Activated CD4-positive, alpha-beta memory T cell treated with anti-CD3 and anti-CD28 coated beads for 36 hours (primary cell): ENCODE measurements at places on chromosomes 11 and 22. TPM values are rescaled to one million over a fixed set of nuclear protein-coding genes. Genes with fewer than 3 reads are reported as not detected.

DNA sequence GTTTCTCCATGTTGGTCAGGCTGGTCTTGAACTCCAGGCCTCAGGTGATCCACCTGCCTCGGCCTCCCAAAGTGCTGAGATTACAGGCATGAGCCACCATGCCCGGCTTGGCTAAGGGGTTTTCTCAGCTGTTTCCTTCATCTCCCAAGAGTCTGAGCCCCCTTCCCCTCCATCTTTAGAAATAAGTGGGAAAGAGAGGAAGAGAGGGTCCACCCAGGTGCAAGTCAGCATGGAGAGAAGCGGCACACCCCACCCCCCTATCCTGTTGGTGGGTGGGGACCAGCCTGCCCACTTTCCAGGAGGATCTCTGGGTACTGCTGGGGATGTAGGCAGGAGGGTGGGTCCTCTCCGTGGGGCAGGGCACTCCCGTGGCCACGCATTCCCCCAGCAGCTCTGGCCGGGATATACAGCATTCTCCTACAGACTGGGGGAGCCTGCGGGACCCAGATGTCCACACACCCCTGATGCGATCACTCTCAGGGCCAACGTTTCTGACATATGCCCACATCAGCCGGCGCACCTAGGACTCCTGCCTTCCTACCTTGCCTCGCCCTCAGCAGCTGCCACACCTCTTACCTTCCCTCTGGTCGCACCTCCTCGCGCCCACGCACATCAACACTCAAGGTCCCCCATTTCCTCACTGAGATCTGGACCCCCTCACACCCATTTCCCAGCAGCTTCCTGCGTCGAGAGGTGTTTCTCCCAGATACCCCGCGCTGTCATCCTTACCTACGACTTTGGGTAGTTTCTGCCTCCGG lies 8.9 kb downstream of the SCARF2 start:
- DNase-seq, result no peak

GRCh38 chr11:3121931-3122774 lies 43.0 kb downstream of the OSBPL5 start:
- DNase-seq, result no peak

GRCh38 chr11:71155846-71156245 lies 96.5 kb downstream of the SHANK2 start:
- no peak for DNase-seq

DNA sequence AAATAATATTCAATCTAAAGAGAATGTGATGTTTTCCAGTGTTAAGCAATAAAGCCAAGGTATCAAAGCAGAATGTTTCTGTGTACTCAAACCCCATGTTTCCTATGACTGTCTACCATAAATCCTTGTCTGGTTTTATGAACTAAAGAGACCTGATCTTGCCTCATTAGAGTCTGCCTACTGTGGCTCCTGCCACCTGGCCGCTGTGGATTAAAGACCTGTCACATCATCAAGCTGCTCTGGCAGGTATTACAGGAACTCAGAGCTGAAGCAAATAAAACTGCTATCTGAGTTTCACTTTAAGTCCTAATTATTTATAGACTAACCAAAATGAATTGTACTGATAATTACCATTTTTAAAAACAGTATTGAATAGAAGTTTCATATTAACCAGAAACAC lies 207.8 kb upstream of the CCDC90B start:
- DNase-seq, result no peak

DNA sequence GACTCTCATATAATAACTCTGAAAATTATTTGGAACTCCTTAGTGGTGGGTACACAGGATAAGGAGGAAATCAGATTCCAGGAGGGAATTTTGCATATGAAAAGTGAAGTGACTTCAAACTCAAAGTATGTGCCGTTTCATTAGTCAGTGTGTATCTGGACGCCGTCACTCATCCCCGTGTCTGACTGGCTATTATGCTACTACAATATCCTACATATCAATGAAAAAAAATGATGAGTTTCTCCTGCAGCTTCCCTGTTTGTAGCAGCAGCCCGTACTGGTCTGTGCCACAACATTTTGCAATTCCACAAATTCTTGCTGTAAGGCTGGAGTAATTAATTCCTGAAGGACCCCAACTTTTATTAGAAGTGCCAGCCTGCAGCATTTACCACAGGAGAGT lies 16.5 kb downstream of the WT1 start:
- no peak for DNase-seq

GRCh38 chr11:65383778-65384177 lies 1.3 kb upstream of the SLC25A45 start:
- no peak for DNase-seq

GRCh38 chr11:77130763-77131513 lies 2.9 kb downstream of the MYO7A start:
- DNase-seq, result no peak

GRCh38 chr11:109338131-109338530 lies 83.9 kb upstream of the C11orf87 start:
- no peak for DNase-seq

DNA sequence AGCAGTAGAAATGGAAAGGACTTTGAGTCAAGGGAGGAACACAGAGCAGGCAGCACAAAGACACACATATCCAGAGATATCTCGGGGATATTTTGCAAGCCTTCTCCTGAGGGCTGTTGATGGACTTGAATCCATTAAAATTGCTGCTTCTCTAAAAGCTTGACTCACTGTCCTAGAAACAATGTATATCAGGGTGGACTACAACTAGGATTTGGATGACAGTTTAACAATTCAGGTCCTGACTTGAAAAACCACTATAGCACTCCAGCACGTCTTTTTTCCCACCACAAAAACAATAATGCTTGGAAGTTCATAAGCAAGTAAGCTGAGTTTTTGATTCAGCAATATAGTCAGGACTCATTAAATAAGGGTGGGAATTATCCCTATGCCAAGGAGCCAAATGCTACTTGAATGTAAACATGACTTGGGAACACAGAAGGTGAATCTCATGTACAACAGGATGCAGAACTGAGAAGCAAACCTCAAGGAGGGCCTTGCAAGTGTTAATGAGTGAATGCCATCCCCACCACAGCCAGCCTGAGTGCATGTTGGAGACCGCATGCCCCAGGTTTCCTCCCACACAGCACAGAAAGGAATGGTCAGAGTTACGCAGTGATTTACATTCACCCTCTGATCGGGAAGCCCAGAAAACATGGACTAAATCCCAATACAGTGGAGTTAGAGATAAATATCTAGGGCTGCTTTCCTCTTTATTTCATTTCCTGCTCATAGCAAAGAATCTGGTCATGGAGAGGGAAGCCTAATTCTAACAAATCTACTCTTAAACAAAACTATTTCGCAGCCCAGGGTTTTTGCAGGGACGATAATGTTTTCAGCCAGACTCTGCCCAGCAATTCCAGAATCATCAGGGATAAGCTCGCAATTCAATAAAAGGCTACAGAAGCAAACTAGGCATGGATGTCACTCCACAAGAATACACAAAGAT lies 98.4 kb upstream of the OR9G4 start:
- no peak for DNase-seq

GRCh38 chr11:118930094-118930712 lies 4.5 kb upstream of the BCL9L start:
- peak; percentile 94 for DNase-seq

DNA sequence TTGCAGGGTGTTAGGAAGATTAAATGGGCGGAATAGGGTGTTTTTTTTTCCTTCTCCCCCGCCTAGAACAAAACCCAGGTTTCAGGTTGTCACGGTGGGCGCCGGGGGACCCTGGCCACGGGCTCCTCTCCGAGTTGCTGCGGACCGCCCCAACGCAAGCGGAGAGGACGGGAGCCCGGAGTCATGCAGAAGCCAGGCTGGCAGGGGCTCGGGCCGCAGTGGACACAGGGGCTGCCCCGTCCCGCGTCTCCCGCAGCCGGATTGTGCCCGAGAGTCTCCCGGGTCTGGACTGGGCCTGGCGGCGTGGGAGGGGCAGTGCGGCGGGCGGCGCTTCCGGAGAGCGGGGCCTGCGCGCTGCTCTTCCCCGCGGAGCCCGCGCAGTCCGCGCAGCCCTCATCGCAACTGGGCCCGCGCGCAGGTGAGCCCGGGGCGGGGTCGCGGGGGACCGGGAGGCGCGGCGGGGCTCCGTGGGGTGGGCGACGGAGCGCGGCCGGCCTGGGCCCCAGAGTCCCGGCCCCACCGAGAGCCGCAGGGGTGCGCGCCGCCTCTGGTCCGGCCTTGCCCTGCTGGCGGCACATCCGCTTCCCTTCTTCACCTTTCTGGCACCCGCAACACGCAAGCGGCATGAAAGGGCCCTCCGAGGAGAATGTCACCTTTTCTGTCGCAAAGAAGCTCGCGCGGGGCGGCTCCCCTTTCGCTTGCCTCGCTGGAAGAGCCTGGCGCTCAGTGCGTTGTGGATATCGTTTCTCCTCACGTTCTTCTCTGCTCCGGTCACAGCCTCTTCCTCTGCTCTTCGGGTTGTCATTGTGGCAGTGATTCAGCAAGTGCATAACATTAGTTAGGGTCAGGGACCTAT lies at the start of gene TIRAP:
Gene TIRAP (plus strand): TSS at position 358 of the 856 bp plus-strand sequence. CDS start 7,802 bp downstream, outside the sequence.
- peak; percentile 73 for DNase-seq

DNA sequence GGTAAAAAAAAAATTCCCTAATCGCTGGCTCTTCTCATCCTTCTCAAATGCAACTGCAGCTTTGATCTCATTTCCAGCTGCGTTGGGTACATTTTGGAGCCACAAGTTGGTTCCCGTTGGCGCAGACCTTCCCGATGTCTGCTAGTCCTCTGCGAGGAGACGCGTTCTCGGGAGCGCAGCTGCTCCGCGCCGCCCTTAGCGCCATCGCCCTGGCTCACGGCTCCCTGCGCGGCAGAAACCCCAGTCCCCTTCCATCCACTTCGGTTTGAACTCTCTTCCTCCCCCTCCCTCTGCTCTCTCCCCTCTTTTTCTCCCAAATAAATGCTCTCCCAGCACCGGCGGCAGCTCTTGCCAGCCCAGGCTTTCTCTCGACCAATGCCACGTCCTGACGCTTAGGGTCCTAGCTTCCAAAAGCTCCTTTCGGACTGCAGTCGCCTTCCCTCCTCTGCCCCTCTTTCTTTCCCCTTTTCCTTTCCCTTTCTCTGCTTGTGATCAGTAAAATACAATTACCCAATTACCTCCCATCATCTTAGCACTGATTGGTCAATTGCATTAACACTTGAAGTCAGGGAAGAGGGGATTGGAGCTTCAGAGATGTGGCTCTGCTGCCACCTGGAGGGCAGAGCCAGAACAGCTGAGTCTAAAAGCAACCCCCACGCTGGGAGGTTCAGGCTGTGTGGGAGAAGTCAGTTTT lies 1165.7 kb downstream of the LRRC4C start:
- peak; percentile 46 for DNase-seq

DNA sequence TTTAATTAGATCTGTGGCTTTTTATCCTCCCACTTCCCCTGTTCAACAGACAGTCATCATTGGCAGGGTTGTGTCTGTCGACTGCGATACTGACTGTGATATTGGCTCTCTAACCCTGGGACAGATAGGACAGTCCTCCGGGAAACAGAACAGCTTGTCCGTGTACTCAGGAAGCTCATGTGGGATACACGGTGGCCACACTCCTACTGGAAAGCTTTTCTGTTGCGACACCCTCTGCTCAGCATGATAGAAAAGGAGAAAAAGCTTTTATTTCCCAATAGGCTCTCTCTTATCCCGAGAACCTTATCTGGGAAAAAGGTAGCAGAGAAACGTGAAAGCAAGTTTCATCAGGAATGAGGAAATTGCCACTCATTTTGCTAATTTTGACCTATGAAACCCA lies 60.4 kb upstream of the HSPA8 start:
- DNase-seq, result no peak

DNA sequence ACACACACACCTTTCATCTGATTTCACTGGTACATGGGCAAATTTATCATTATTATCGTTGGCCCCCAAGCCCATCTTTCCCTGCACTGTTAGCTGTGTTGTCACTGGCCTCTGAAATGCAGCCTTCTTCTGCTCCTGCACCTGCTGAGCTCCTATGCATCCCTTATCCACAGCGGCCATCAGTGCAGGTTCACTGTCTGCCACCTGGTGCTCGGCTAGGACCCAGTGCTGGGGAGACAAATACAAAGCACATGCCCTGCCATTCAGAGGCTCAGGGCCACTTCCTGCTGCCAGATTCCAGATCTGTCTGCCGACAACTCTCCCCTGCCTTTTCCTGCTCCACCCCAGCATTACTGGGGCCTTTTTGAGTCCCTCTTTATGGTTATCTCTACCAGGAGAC lies 1205.4 kb downstream of the TBC1D22A start:
- DNase-seq, result no peak

- DNase-seq, result no peak
Measured at GRCh38 chr11:103051981-103052380, 40.0 kb downstream of the DCUN1D5 start.

DNA sequence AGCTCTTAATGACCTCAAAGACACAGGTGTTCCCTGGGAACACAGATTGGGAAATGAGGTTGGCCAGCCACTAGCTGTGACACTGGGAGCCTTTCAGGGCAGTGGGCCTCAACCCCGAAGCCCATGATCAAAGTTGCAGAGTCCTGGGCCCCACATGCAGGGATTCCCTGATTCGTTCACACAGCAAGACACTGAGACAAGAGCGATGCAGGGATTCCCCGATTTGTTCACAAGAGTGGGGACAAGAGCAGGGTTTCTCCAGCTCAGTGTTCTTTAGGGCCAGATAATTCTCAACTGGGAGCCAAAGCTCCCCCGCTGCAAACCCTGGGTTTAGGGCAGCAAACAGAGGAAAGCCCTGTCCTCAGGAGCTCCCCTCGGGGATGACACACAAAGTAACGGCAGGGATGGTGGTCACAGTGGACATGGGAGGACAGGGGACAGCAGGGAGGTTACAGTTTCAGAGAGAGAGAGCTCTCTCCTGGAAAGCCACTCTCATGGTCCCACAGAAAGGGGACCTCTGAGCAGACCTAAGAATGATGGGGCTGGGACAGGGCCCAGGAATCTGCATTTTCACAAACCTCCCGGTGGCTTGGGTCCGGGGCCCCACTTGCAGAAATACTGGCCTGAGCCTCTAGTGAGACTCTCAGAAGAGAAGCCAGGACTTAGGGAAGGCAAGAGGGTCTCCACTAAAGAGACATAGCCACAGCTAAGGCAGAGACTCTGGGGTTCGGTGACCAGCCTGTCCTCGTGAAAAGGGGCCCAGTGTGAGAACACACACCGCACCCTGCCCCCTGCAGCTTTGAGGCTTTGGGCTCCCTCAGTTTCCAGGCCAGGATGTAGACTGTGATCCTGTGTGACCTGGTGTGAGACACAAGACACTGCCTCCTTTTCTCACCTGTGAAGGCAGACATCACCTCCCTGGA lies 7.4 kb upstream of the GNAZ start:
- DNase-seq, result peak; percentile 5

DNA sequence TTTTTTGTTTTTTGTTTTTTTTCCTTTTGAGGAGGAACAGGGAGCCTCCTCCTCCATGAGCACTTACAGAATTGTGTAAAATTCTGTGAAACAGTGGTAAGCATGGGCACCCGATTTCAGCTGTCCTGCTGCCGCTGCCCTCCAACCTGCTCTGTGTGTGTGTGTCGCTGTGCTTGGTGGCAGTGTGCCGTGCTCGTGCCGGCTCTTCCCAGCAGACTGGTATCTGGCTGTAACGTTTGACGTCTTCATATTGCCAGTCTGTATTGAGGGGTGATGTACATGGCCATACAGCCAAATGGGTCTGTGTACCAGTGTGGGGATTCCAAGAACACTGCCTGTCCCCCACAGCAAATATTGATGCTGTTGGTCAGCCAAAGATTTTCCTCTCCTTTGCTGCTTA lies 97.1 kb downstream of the CWC15 start:
- no peak for DNase-seq

TAGLN gene
- total RNA-seq, result 4.0 TPM

AGBL2 gene
- total RNA-seq, result 5.0 TPM

ADM2 gene
- 7.3 TPM for total RNA-seq

MUC5B gene
- not detected for total RNA-seq

LIF gene
- 189 TPM for total RNA-seq

OR56B1 gene
- 0.19 TPM for total RNA-seq

AMPD3 gene
- total RNA-seq, result 25.5 TPM

MRGPRG gene
- total RNA-seq, result not detected

XNDC1N gene
- 13.2 TPM for total RNA-seq
